ENCODE measurements at places on chromosomes 2 and 18. TPM values are rescaled to one million over a fixed set of nuclear protein-coding genes. Genes with fewer than 3 reads are reported as not detected.

The TFPI gene
- 15.3 TPM for total RNA-seq

The POMC gene
- not detected for total RNA-seq

The RGPD4 gene
- 0.08 TPM for total RNA-seq

The TUBA3E gene
- not detected for total RNA-seq

The GAL3ST2 gene
- not detected for total RNA-seq

The DNPEP gene
- 50.1 TPM for total RNA-seq

DNA sequence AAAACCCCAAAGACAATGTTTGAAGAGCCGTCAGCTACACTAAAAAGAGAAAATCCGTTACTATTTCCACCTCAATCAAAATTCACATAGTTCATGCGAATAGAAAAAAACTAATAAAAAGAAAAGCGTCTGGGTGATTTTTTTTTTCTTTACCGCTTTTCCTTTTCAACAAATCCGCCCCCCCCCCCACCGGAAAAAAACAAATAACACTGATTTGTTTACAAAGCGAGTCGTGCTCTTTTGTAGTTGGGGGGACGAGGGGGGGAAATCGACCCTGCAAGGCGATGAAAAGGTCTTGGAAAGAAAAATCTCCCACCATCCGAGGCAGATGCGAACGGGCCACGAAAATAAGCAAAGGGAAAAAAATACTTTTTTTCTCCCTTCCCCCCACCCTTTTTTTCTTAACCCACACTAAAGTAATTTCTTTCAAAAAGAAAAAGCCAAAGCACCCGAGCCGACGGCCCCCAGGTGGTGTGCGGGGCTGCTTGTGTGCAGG lies 638 bp downstream of the ZNF521 start:
- no peak for DNase-seq

DNA sequence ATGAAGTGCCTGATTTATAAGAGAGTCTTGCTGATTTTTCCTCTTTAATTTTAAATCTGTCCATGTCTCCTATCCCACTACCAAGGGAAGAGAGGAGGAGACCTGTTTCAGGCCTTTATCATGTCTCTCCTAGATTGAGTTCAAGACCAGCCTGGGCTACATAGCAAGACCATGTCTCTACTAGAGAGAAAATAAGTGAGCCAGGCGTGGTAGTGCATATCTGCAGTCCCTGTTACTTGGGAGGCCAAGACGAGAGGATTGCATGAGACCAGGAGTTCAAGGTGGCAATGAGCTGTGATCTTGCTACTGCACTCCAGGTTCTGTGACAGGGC lies 20.0 kb downstream of the EML4 start:
- no peak for DNase-seq

Data from SK-MEL-5 (cell line).